ENCODE measurements at places on chromosomes 3 and 15.

DNA sequence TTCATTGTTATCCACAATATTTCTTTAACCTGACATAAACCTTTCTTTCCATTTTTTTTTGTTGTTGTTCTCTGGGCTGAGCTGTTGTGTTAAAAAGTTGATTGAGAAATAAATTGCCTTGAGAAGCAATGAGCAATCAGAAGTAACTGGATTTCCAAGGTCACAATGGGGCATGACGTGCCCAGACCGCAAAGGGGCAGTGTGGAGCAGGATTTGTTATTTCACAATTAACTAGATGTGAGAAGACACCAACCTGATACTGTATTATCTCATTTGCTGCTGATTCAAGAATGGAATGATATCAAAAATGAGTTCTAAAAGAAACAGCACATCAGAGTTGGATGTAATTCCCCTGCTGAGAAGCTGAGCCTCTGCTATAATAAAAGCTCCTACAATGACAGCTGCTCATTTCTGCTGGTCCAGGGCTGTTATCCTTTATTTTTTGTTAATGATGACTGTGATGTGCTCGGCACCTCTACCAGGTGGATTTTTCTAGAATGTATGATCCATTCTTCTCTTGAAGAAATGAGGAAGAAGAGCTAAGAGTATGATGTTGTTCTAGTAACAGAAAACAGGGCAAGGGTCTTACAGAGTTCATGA lies 28.1 kb downstream of the CPNE4 start:
- no peak for DNase-seq

GRCh38 chr3:27756877-27757276 lies 34.8 kb upstream of the EOMES start:
- no peak for DNase-seq

DNA sequence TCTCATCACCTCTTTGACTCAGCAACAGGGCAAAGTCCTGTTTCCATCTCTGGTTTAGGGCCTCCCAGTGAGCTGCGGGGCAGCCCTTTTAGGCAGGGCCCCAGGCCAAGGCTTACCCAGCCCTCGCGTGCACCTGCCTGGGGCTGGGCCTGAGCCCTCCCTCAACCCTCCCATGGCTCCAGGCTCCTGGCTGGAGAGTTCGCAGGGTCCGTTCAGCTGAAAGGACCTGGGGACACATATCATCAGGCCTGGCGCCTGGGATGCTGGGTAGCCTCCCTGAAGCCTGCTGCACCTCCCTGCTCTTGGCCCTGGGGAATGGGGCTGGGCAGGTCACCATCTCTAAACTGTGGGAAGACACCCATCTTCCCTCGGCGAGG lies 29.7 kb downstream of the HDAC11 start:
- DNase-seq, result no peak

- no peak for DNase-seq
Measured at GRCh38 chr15:60790641-60791040, 311.7 kb upstream of the ICE2 start.

Data from C1 segment of cervical spinal cord (tissue), 14 donors.